ENCODE measurements at places on chromosomes 7 and 10.

GRCh38 chr10:78920011-78920410 is 148.8 kb upstream of the ZMIZ1 start:
- no peak for DNase-seq

DNA sequence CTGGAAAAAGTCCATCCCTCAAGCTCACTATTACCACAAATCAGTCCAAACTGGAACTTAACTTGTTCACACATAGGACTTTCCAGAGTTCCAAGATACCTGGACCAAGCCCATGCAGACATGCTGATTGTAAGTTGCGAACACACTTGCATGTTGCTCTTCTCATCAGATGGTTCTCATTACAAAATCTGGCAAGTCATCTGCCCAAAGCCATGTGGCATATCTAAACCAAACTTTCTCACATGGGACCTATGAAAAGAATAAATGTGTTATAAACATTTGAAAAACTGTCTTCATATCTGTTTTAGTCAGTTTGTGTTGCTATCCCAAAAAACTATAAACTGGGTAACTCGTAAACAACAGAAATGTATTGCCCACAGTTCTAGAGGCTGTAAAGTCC is 58.8 kb upstream of the MKLN1 start:
- no peak for DNase-seq

DNA sequence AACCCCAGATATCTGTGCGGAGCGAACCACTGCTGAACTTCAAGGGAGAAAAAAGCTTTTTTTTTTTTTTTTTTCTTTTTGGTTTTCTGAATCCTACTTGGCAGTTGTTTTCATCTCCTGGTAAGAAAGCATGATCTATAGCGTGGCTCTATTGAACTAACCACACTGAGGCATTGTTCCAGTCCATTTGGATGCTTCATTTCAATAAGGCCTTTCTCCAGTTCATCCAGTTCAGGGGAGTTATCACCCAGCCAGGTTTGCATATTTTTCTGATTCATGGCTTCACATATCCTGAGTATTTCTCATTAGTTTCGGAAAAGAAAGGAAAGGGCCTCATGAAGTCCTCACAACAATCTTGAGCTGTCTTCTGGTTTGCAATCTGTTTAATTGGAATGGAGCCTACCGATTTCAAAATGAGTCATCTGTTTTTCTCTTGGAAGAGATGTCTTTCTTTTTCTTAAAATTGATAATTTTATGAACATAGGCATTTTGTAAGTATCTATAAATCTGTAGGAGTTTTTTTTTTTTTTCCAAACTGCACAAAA is 93.1 kb upstream of the STEAP4 start:
- no peak for DNase-seq

GRCh38 chr10:79488336-79488735 is 24.0 kb upstream of the EIF5AL1 start:
- DNase-seq: no peak

GRCh38 chr10:86520871-86521677 is 518 bp downstream of the WAPL start:
- DNase-seq: peak; percentile 28

GRCh38 chr10:3380406-3381050 is 207.9 kb upstream of the PITRM1 start:
- DNase-seq: no peak

DNA sequence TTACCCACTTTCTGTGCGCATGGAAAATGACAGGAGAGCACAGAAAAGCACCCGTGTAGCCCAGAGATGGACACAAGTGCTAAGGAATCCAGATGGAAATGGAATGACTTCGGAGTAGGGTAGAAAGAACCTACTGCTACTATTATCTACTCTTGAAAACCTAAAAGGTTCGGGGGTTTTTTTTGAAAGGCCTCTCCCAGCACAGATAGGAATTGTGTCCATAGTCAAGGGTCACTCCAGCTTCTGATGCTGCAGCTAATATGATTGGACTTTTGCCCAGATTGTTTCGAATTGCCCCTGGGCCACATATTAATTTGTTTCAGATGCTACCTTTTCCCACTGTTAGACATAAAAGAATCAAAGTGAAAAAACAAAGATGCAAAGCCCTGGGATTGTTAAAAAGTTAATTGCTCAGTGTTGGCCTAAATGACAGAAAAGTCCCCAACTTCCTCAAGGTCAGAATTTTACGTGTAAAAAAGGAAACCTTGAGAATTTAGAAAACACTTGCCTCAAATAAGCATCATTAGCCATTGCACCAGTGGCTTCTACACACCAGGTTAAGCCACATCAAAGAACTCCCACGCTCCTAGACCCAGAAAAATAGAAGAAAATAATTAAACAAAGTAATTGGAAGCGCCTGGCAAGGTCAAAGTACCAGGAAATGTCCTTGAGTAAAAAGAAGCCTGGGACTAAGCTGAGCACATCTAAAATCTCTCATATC is 40.8 kb upstream of the INSIG1 start:
- DNase-seq: no peak

GRCh38 chr7:22108151-22108845 is 162.6 kb upstream of the CDCA7L start:
- no peak for DNase-seq

GRCh38 chr10:5550621-5551530 is 26.1 kb downstream of the CALML3 start:
- DNase-seq: no peak

GRCh38 chr7:115693779-115694178 is 336.8 kb downstream of the TFEC start:
- no peak for DNase-seq

GRCh38 chr10:46268076-46268881 is 18.5 kb upstream of the ANTXRL start:
- DNase-seq: no peak

DNA sequence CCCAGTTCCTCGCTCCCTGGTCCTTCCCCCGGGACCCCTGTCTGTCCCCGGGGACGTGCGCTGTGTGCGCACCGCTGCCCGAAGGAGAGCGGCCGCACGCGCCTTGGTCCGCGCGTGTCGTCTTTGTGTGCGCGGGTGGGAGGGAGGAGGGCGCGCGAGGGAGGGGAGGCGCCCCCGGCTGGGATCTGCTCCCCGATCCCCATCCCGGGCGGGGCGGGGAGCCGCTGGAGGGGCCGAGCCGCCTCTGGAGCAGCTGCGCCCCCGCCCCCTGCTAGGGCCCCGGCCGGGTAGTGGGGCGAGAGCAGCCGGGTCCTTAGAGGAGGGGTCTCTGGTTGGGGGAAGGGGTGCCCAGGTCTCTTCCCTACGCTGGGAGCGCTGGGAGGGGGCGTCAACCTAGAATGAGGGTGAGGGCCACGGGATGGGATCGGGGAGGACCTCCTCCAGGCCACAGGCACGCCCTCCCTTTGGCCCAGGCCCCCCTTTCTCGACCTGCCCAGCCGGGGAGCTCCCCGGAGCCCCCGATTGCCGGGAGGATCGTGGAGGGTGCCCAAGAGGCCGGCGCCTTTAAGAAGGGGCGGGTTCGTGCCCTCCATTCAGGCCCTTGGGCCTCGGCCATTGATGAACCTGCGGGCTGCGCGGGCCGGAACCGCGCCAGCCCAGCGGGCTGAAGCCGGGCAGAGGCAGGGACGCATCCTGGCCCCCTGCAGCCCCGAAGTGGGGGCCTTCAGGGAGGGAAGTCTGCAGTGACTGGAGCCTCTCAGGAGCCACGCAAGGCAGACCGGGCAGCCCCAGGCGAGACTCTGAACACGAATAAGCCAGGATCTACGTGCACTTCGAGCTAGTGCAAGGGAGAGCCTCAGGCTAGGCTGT is 678 bp downstream of the SH2B2 start:
- DNase-seq: no peak

GRCh38 chr10:6558759-6559461 is 21.2 kb downstream of the PRKCQ start:
- no peak for DNase-seq
